ENCODE measurements at places on chromosomes 7 and 10. TPM values are rescaled to one million over a fixed set of nuclear protein-coding genes. Genes with fewer than 3 reads are reported as not detected.

PLEKHS1 gene
- 0.09 TPM for total RNA-seq

WNT2 gene
- total RNA-seq, result not detected

OR6B1 gene
- not detected for total RNA-seq

TBL2 gene
- total RNA-seq, result 57.8 TPM

All from A549 treated with CORT108297 at 1 μM for 4 hours (cell line).